GM23338 (cell line): ENCODE measurements at places on chromosomes 6 and 20.

DNA sequence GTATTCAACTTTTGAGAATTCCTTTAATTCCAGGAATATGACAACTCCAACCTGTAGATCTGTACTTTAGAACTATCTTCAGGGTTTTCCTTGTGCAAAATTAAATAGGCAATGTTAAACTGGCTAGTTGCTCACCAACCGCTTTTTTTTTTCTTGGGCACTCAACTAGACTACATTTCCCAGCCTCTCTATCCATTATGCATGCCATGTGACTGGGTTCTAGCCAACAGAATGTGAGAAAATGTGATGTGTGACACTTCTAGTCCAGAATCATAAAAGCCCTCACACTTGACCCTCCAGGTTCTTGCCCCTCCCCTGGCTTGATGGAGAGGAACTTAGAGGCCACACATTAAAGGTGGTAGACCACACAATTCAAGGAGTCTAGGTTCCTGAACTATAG is 166.0 kb downstream of the LMBRD1 start:
- peaks cover 6% of the 10 kb centered on the region; the same call in 1 of the 2 replicates for H3K4me1 ChIP-seq
- no peak overlapping the region for H3K27ac ChIP-seq
- H3K27me3 ChIP-seq = no peaks in the 10 kb centered on the region
- H3K4me3 ChIP-seq = no peak overlapping the region

DNA sequence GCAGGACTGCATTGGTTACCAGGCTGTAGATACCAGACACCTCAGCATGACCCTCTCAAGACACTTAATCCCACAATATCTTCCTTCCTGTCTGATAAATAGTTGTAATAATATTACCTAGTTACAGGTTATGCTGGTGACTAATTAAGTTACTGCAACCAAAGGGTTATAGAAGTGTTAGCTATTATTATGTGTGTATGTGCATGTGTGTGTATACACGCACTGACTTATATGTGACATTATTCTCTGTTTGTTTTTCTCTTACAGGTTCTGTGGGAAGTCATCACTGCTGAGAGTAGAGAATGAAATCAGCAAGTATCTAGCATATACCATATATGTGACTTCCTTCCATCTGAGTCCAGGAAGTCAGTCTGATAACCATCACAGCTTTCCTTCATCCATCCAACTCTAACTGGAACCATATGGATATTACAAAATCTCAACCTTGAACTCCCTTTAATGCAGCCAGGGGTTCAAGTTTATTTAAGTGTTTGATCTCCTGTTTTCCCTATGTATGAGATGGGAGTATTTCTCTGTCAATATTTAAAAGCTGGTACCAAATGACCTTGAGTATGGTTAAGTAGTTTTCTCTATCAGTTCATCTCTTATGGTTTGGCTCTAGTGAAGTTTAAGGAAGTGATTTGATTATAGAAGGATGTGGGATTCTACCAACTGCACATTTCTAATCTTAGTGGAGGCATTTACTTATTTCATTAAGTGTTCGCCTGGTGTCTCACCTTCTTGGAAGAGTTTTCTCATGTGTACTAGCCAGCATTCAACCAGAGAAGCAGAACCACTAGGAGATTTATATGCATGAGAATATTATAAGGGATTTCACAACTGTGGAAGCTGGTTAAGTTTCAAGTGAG is 313.2 kb downstream of the HIVEP2 start:
- H3K4me3 ChIP-seq = no peak overlapping the region
- no peak for DNase-seq
- no peaks in the 10 kb centered on the region for H3K36me3 ChIP-seq
- H3K27ac ChIP-seq = no peak overlapping the region
- H3K27me3 ChIP-seq = no peaks in the 10 kb centered on the region

DNA sequence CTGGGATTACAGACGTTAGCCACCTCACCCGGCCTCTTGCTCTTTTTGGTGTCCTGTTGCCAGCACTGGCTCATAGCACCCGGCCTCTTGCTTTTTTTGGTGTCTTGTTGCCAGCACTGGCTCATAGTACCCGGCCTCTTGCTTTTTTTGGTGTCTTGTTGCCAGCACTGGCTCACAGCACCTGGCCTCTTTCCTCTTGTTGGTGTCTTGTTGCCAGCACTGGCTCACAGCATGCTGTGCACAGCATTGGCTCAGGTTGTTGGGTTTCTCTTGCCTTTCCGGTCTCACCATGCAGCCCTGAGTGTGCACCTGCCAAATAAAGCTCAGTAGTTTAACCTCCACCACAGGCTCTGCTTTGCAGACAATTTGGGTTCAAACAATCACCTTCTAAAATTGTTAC is 208.2 kb downstream of the THBS2 start:
- no peak overlapping the region for H3K27ac ChIP-seq
- no peaks in the 10 kb centered on the region for H3K36me3 ChIP-seq
- no peak for DNase-seq
- H3K4me1 ChIP-seq = no peaks in the 10 kb centered on the region

DNA sequence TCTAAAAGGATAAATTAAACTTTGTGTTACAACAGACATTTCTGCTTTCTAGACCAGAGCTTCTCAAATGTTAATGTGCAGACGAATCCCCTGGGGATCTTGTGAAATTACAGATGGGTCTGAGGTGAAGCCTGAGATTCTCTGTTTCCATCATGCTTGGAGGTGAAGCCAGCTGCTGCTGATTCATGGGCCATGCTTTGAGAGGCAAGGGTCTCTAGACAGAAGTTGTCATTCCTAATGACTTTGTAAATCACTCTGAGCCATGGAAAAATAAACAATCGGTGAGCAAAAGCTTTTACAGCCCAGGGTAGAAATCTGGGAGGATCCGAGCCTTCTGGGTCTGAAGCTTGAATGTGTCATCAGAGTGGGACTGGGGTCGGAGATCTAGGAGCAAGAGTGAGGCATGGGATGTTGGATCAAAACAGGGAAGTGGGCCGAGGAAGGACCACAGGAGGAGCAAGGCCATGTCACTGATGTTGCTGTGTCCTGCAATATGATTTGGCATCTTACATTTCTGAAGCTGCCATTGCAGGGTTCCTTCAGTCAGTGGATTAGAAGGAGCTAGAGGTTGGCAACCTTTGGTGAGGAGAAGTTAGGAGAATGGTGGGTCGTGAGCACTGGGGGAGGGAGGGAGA is 77.3 kb downstream of the TRMT11 start:
- DNase-seq = no peak
- no peaks in the 10 kb centered on the region; the same call in 1 of the 2 replicates for H3K4me1 ChIP-seq

GRCh38 chr20:39248862-39249485 is 286.8 kb downstream of the DHX35 start:
- H3K36me3 ChIP-seq = no peaks in the 10 kb centered on the region
- no peak for DNase-seq
- no peaks in the 10 kb centered on the region for H3K4me1 ChIP-seq

GRCh38 chr6:53518862-53519261 is 26.0 kb downstream of the GCLC start:
- no peak overlapping the region for H3K4me3 ChIP-seq
- H3K27me3 ChIP-seq = no peaks in the 10 kb centered on the region
- peaks cover 7% of the 10 kb centered on the region; the same call in 1 of the 2 replicates for H3K4me1 ChIP-seq

DNA sequence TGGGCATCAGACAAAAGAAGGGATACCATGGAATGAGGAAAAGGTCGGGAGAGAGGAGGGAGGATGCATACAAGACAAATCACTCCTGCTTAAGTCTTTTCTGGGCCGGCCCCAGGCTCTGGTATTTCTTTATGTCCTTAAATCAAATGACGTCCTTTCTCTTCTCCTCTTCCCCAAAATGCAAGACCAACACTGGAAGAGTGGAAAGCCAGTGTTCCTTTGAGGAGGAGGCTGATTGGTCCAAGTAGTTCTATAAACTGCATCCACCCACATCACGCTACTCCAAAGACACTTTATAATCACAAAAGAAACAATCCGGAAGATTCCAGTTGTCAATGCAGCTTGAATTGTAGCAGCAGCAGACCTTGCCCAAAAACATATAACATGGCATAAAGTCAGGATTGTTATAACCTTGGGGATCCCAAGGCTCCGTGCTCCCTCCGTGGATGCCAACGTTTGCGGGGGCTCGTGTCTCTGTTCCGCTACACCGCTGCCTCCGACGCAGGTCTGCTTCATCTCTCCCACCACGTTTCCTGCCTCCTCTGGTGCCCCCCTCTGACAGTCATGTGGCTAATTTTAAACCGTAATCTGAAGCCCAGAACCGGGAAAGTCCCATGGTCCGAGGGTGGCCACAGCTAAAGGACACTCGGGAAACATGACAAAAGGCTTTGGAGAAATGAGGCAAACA is 47.1 kb downstream of the MCUR1 start:
- DNase-seq = peak; percentile 59
- no peaks in the 10 kb centered on the region for H3K27me3 ChIP-seq
- H3K4me1 ChIP-seq = peaks cover 11% of the 10 kb centered on the region
- no peak overlapping the region for H3K27ac ChIP-seq

GRCh38 chr6:114096561-114097172 is 125.7 kb upstream of the HDAC2 start:
- no peak overlapping the region for H3K4me3 ChIP-seq
- H3K27ac ChIP-seq = no peak overlapping the region
- peak; percentile 79 for DNase-seq
- no peaks in the 10 kb centered on the region for H3K4me1 ChIP-seq
- no peaks in the 10 kb centered on the region for H3K27me3 ChIP-seq

DNA sequence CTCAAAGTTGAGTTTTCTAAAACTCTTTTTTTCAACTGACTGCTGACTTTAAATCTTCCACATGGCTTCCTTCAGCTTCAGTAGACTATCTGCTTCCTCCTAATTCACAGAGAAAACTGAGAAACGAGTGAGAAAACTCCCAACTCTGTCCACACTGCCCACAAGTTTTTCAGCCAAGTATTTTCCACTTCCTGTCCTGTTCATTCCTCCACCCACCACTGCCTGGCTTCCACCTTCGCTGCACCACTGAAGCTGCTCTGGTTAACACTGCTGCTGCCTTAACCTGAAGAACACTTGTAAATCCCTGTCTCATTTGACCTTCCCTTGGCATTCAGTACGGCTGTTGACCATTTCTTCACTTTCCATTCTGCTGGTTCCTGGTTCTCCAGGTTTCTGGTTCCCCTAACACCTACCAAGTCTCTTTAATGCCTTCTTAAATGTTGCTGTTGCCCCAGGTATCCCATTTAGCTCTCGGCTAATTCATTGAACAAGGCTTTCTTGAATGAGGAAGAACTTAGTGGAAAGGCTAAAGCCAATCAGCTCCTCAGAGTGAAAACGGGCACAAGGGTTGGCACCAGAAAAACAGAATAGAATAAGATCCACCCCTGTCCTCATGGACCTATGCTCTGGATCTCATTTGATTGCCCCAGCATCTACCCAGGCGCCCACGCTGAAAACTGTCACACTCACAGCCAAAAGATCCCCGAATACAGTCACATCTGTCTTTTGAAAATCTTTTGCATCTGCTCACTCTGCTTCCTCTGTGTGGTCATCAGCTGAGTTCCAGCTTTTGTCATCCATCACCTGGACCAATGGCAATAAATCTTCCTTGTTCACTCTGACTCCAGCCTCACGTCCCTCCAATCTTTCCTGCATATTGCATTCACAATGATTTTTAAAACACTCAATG is 104.4 kb upstream of the TAB2 start:
- H3K4me3 ChIP-seq = no peak overlapping the region
- no peaks in the 10 kb centered on the region for H3K27me3 ChIP-seq
- H3K36me3 ChIP-seq = no peaks in the 10 kb centered on the region
- H3K4me1 ChIP-seq = no peaks in the 10 kb centered on the region
- DNase-seq = no peak
